Fibroblast of lung (primary cell): ENCODE measurements at places on chromosomes 7 and 10.

DNA sequence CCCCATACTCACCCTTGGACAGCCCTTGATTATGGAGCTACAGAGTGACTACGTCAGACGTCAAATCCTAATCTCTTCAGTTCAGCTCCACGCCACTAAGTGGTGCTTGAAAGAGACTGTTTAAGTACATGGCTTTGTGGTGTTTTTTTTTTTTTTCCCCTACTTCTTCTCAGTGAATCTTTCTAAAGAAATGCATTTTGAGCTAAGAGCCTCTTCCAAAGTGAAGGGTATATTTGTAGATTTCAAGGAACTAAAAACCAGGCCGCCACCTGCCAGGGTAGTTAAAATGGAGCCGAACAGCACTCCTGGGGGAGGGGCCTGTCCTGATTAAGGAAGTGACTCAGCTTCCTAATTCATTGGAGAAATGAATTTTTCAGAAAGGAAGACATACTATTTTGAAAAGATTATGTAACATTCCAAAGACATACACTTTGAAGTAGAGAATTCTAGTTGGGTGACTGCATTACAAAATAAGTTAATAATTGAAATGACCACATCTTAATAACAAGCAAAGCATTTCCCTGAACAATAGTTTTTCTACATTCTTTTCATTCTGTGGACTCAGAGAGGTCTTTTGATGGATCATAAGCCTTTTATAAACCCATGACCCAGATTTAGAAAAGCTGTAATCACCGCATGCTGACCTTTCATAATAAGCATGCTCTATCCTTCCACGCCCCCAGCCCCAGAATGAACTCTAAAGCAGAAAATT is 20.6 kb upstream of the VPS41 start:
- H3K4me3 ChIP-seq = no peak overlapping the region
- DNase-seq = peak; percentile 60
- H3K27me3 ChIP-seq = no peaks in the 10 kb centered on the region
- H3K4me1 ChIP-seq = no peaks in the 10 kb centered on the region
- H3K36me3 ChIP-seq = no peaks in the 10 kb centered on the region
- H3K27ac ChIP-seq = no peak overlapping the region

- H3K27me3 ChIP-seq = no peaks in the 10 kb centered on the region
- no peaks in the 10 kb centered on the region for H3K4me1 ChIP-seq
- no peaks in the 10 kb centered on the region for H3K36me3 ChIP-seq
These were observed 381.3 kb downstream of the NRG3 start for GRCh38 chr10:82256275-82256674.

DNA sequence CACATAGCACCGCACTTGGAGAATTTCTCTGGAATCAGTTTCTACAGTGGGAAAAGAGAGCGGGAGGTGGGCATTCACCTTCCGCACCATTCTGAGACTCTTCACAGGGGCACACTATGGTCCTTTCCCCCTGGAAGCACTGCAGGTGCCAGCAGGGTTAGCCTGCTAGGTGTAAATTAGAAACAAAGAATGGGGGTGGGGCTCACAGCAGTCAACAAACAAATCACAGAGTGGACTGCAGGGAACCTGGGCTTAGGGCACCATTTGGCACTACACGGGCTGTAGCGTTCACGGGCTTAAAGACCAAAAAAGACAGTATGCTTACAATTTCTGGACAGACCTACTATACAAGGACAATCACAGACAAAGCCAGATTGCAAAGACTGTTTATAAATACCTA is 8.0 kb upstream of the PKD1L1 start:
- H3K27me3 ChIP-seq = no peaks in the 10 kb centered on the region
- no peaks in the 10 kb centered on the region for H3K36me3 ChIP-seq
- H3K4me1 ChIP-seq = no peaks in the 10 kb centered on the region
- no peak for DNase-seq
- no peak overlapping the region for H3K27ac ChIP-seq

- H3K27me3 ChIP-seq = no peaks in the 10 kb centered on the region
- no peak for DNase-seq
- no peak overlapping the region for H3K4me3 ChIP-seq
- no peaks in the 10 kb centered on the region for H3K36me3 ChIP-seq
- H3K4me1 ChIP-seq = no peaks in the 10 kb centered on the region
- H3K27ac ChIP-seq = no peak overlapping the region
These were observed 38.3 kb downstream of the CADPS2 start for GRCh38 chr7:122847871-122848473.

DNA sequence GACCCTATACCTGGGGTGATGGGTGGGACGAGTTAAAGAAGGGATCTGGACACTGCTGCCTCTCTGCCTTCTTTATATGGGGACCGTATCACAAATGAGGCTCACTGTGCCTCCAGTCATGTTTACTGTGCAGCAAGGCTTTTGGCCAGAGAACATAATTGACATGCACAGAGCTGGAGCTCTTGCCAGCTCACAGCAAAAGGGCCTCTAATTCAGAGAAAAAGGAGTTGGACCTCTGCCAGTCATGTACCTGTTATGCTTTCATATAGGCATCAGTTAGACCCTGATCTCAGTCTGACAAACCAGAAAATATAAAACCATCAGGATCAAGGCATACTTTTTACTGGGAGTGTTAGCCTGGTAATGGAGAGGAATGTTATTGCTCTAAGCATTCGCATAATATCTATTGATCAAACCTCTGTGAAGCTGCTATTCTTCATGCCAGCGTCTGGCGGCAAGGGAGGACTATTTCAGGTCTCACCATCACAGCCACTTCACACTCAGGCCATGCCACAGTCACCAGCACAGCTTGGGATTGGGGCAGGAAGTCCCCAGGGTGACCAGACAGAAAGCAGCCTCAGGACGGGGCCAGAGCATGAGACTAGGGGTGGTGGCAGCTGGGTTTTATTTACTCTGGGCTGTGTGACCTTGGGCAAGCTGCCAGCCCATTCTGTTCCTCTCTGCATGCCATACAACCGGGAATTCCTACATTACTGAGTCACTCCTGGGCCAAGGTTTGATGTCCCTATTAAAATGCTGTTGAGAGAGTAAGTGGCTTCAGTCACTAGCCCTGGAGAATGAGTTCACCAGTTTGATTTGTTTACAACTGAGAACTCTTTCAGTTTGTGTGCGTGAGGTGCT is 90.1 kb downstream of the NPSR1 start:
- no peaks in the 10 kb centered on the region for H3K36me3 ChIP-seq
- H3K27ac ChIP-seq = no peak overlapping the region
- peak; percentile 71 for DNase-seq
- H3K27me3 ChIP-seq = no peaks in the 10 kb centered on the region
- no peak overlapping the region for H3K4me3 ChIP-seq

- H3K36me3 ChIP-seq = no peaks in the 10 kb centered on the region
- no peaks in the 10 kb centered on the region for H3K4me1 ChIP-seq
- H3K27ac ChIP-seq = no peak overlapping the region
- DNase-seq = no peak
- no peak overlapping the region for H3K4me3 ChIP-seq
These were observed 216.5 kb downstream of the TMEM178B start for GRCh38 chr7:141290365-141290764.

- no peaks in the 10 kb centered on the region for H3K4me1 ChIP-seq
- no peaks in the 10 kb centered on the region for H3K36me3 ChIP-seq
- H3K27ac ChIP-seq = no peak overlapping the region
- no peaks in the 10 kb centered on the region for H3K27me3 ChIP-seq
- DNase-seq = no peak
These were observed 77.0 kb upstream of the TRIM24 start for GRCh38 chr7:138382862-138383565.

DNA sequence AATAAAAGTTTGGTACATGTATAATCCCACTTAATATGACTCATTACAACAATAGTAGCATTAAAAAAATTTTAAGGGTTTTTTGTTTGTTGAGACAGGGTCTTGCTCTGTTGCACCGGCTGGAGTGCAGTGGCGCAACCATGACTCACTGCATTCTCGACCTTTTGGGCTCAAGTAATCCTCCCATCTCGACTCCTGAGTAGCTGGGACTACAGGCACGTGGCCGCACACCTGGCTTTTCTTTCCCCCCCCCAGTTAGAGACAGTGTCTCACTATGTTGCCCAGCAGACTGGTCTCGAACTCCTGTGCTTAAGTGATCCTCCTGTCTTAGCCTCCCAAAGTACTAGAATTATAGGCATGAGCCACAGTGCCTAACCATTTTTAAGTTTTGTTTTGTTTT is 40.7 kb downstream of the KMT2C start:
- no peaks in the 10 kb centered on the region for H3K4me1 ChIP-seq
- no peak overlapping the region for H3K27ac ChIP-seq

DNA sequence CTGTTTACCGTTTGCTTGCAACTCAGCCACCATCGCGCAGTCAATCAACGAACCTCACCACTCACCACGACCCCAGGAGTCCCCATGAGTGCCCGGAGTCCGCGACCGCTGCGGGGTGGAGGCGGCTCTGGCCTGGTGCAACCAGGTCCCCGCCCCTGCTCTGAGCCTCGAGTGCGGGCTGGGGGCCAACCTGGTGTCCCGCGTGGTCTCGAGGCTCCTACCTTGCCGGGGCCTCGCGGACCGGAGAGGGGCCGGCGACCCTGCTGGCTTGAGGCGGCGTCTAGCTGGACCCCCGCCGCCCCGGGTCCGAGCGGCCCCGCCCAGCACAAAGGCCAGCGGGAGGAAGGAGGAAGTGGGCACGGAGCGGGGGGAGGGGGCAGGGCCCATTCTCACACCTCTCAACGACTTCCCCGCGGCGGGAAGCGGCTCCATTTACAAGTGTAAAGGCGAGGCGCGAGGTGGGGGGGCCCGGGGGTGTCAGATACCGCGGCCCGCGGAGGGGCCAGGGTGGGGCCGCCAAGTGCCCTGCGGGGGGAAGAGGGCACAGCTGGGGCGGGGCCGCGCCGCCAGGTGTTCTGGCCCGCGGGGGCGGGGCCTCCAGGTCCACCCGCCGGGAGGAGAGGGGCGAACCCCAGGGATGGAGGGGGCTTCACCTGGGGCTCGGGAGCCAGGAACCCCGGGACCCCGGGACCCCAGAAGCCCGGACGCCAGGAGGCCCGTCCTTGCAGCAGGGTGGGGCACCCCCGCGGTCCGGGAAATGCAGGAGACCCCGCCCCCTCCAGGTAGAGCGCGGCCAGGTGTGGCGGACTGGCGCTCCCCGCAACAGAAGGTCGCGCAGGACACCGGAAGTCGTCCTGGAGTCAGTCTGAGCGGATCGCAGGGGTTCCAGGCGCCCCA is 8.6 kb downstream of the CTBP2 start:
- no peaks in the 10 kb centered on the region for H3K27me3 ChIP-seq
- no peak overlapping the region for H3K27ac ChIP-seq
- H3K36me3 ChIP-seq = no peaks in the 10 kb centered on the region
- H3K4me1 ChIP-seq = peaks cover 52% of the 10 kb centered on the region
- no peak overlapping the region for H3K4me3 ChIP-seq
- DNase-seq = no peak

GRCh38 chr10:98901441-98902110 is 334.1 kb downstream of the HPSE2 start:
- no peak overlapping the region for H3K4me3 ChIP-seq
- no peak for DNase-seq
- H3K36me3 ChIP-seq = no peaks in the 10 kb centered on the region
- no peaks in the 10 kb centered on the region for H3K4me1 ChIP-seq
- no peak overlapping the region for H3K27ac ChIP-seq

DNA sequence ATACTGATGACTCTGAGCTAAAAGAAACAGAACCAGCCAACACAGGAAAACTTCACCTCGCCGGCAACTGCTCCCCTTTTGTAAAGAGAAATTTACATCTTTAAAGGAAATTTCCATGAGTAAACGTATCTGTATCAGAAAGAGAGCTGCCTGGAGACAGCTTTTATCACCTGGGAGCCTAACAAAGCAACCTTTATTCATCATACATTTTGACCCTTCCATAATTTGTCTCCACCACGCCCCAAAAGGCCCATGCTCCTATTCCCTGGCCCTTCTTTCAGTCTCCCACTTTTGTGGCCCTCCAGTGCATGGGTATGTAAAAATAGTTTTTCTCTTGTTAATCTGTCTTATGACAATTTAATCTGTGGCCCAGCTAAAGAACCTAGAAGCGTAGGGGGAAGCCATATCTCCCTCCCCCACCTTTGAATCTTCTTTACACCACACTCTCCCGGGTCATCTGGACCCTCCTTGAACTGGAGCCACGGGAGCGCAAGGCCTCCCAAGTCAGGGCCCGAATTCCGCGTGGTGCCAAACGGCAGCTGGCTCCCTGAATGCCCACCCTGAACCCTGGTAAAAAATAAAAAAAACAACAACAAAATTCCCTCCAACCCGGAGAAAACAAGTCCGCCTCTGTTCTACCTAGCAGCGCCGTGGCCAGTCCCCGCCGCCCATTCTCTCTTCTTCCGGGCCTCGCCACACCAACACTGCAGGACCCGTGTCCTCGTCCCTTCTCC is 15.4 kb upstream of the FKBP9 start:
- no peaks in the 10 kb centered on the region for H3K36me3 ChIP-seq
- peak overlapping the region; percentile 93 for H3K4me3 ChIP-seq
- no peak for DNase-seq
- peaks cover 6% of the 10 kb centered on the region for H3K4me1 ChIP-seq

DNA sequence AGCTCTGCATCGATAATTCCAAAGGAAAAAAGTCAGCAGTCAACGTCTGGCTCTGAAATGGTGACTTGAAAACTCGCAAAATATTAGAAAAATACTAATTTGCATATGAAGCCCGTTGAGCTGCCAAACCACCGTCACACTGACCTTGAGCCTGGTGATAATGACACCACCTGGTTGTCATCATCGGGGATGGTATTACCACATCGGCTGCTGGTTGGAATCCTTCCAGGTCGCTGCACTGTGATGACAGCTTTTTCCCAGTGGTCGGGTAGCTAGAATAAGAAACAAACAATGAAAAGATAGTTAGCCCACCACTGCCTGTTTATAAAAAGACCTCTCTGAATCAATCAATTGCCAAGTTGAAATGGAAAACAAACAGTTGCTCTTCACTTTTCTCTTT is 41.6 kb downstream of the LAMB1 start:
- no peak overlapping the region for H3K4me3 ChIP-seq
- peaks cover 49% of the 10 kb centered on the region for H3K36me3 ChIP-seq

GRCh38 chr10:12613136-12613535 is 263.8 kb downstream of the CAMK1D start:
- H3K4me1 ChIP-seq = no peaks in the 10 kb centered on the region
- H3K27ac ChIP-seq = no peak overlapping the region
- H3K4me3 ChIP-seq = no peak overlapping the region
